ENCODE measurements at places on chromosomes 6 and 20.

- DNase-seq, result no peak
Observed at GRCh38 chr20:19976595-19977372, 40.4 kb upstream of the NAA20 start.

- DNase-seq, result no peak
Observed at GRCh38 chr20:19397666-19398065, 185.2 kb downstream of the SLC24A3 start.

GRCh38 chr20:19699180-19699971 is 58.7 kb upstream of the RIN2 start:
- no peak for DNase-seq

GRCh38 chr20:25324412-25324811 is 66.2 kb downstream of the ABHD12 start:
- DNase-seq, result no peak

GRCh38 chr6:158237656-158238055 is 69.5 kb downstream of the GTF2H5 start:
- DNase-seq, result no peak

GRCh38 chr6:52726741-52727535 is 36.3 kb downstream of the GSTA2 start:
- DNase-seq, result no peak

DNA sequence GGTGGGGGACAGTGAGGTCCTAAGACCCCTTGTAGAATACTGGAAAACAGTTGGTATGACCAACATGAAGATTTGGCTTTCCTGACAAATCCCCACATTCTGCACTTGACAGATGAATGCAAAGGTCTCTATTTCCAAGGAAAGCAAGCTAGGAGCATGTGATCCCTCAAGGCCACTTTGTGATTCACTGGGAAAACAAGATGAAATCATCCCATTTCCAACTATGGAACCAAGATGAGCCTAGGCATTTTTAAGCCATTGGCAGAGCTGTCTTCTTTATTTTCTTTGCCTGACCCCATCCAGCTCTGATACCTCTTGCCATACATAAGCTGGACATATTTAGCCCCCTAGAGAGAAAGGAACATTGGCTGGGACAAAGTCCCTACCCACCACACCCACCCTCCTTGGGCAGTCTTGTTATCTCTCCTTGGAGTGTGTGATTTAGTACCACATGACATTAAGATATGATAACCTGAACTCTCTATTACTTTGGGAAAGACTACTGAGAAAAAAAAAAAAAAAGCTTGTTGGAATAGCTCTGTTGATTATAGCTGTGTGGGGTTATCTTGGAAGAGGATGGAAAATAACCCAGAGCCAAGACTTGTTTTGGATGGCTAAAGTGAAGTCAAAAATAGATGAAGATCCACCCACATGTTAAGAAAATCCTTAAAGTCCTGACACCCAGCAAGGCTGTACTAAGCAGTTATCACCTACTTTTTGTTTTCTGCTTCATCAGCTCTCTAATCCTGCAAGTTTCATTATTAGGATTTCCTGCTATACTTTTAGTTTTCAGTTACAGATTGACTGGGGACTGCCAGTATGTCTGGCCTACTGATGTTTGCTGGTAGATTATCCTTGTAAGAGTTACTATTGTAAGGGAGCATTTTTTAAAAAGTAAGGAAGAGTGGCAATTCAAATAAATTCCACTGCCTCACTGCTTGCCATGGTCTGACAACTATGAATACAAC is 90.1 kb upstream of the PREP start:
- DNase-seq, result no peak

DNA sequence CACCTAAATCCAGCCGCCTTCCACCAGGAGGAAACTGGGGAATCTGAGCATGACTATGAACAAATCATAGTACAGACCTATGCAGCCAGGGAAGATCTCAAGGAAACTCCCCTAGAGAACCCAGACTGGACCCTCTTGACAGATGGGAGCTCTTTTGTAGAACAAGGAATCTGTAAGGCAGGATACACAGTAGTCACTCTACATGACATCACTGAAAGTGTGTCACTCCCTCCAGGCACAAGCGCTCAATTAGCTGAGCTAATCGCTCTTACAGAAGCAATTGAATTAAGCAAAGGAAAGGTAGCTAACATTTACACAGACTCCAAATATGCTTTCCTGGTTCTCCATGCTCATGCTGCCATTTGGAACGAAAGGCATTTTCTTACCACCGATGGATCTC is 36.8 kb downstream of the PLN start:
- no peak for DNase-seq

- DNase-seq, result no peak
Observed at GRCh38 chr6:117206944-117207687, 58.2 kb upstream of the VGLL2 start.

GRCh38 chr20:44776980-44777379 is 31.3 kb downstream of the KCNK15 start:
- no peak for DNase-seq

GRCh38 chr20:49935746-49936152 is 448 bp upstream of the RNF114 start:
- DNase-seq, result no peak

GRCh38 chr6:90227213-90227612 is 69.4 kb downstream of the BACH2 start:
- no peak for DNase-seq

DNA sequence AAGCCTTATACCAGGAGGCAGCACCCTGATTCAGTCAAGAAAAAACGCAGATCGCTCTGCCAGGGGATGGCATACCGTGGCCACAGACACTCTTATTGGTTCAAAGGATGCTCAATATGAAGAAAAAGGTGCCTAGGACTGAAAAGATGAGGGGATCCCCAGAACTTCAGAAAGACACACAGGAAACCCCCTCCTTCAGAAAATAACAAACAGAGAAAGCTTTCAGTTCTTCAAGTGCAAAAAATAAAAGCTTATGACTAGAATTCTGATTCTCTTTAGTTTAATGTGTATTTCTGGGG is 17.7 kb upstream of the MYB start:
- peak; percentile 62 for DNase-seq
